Dorsolateral prefrontal cortex (tissue), 122 donors: ENCODE measurements at places on chromosomes 4 and X.
A peak's percentile ranks its signal among the peaks of the same experiment; 100 is the strongest.

- DNase-seq: no peak
Observed at GRCh38 chr4:92104506-92104905, 199.3 kb upstream of the GRID2 start.

- no peak for DNase-seq
Observed at GRCh38 chr4:185682236-185682635, 129.8 kb downstream of the SORBS2 start.

DNA sequence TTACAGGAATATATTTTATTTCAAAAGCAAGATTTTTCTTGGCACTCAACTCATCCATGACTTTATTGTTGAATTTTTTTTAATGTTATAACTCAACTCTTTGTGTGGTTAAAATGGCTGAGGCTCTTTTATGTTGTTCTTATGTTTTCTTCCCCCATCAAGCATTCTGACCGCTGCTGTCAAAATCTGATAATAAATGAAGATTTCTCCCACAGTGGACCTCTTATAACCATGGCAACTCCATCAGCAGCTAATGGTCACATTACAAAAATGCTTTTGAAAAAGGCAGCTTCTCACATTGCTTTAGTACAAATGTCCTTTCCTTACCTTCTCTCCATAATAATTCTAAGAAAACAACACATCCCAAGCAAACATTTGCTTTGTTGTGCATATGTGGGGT lies 96.0 kb upstream of the ATOH1 start:
- DNase-seq: no peak

- DNase-seq: no peak
Observed at GRCh38 chrX:123121241-123121640, 62.8 kb upstream of the GRIA3 start.

- no peak for DNase-seq
Observed at GRCh38 chr4:88275516-88275915, 8.8 kb downstream of the PPM1K start.

GRCh38 chrX:135944486-135944885 lies 29.3 kb downstream of the MMGT1 start:
- no peak for DNase-seq

- DNase-seq: no peak
Observed at GRCh38 chr4:139956507-139957017, 197.4 kb downstream of the MAML3 start.

- DNase-seq: peak; percentile 85
Observed at GRCh38 chr4:40856840-40857362, 107.1 kb downstream of the NSUN7 start.

DNA sequence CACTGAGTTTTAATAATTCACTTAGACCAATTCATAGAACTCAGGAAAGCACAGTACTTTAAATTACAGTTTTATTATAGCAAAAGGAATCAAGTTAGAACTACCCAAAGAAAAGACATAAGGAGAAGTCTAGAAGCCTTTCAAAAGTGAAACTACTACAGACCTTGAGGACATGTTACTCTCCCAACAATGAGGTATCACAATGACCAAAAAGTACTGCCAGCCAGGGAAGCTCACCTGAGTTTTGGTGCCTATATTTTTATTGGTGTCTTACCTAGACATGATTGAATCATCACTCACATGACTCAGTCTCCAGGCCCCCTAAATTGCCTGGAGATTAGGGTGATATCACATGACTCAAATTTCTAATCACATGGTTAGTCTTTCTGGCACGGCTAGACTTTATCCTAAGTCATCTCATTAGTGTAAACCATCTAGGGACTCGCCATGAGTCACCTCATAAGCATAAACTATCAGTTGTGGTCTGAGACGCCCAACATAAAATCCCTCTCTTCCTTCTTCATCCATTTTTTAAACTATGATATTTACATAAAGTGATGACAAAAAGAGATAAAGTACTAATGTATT lies 372.3 kb downstream of the TMA16 start:
- DNase-seq: no peak

GRCh38 chrX:101359966-101360365 lies 11.4 kb upstream of the TIMM8A start:
- no peak for DNase-seq

- no peak for DNase-seq
Observed at GRCh38 chr4:110900213-110900769, 277.4 kb upstream of the PITX2 start.

GRCh38 chr4:10124167-10124930 lies 7.8 kb upstream of the WDR1 start:
- no peak for DNase-seq

- DNase-seq: no peak
Observed at GRCh38 chr4:139838811-139839210, 173.2 kb downstream of the MGST2 start.

DNA sequence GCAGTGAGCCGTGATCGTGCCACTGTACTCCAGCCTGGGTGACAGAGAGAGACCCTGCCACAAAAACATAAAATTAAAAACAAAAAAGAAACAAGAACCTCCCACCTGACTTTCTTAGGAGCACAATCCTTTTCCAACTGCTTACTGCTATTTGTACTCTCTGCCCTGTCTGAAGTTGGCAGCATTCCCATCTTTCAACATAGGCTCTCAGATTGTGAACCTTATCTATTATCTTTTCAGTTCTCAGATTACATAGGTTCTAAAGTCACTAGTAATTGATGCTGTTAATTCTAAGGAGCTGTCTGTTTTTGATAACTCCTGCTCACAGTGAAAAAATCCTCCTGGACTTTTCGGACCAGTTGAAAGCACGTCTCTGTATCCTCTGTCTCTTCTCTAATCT lies 812.2 kb upstream of the CT83 start:
- DNase-seq: no peak

- no peak for DNase-seq
Observed at GRCh38 chr4:34723605-34724004, 1520.7 kb downstream of the ARAP2 start.

DNA sequence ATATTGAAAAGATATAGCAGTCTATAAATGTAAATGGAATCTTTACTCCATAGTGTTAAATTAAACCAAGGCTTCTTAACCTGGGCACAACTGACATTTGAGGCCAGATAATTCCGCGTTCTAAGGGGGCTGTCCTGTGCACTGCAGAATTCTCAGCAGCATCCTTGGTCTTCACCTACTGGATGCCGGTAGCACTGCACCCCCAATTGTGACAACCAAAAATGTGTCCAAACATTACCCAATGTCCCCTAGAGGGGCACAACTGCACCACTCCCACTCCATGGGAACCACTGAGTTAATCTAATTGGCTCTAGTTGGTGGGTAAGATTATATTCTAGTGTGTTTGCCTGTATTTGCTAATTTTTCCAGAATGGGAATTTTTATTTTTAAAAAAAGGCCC lies 16.6 kb downstream of the AP1S2 start:
- DNase-seq: no peak

DNA sequence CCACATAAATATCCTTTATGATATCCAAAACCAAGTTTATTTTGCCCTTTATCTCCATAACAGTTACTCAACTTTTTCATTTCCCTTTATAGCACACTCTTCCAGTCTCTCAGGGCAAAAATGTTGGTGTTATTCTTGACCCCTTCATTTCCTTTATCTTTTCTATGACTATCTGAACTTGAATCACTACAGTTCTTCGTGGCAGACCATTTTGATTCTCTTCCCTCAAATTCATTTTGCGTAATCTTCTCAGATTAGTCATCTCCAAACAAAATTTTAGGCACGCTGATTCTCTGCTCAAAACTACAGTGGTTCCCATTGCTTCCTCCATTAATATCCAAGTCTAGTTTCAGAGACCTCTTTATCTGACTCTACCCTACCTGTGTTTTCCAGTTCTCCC lies 26.1 kb downstream of the RUFY3 start:
- DNase-seq: no peak

DNA sequence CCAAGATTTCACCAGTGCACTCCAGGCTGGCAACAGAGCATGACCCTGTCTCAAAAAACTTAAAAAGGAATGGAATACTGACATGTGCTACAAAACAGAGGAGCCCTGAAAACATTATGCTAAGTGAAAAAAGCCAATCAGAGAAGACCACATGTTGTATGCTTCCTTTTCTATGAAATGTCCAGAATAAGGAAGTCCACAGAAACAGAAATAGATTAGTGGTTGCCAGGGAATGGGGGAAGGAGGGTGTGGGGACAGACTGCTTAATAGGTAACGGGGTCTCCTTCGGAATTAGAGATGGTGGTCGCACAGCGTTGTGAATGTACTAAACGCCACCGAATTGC lies 30.1 kb upstream of the KIAA0232 start:
- no peak for DNase-seq

- DNase-seq: no peak
Observed at GRCh38 chrX:148381603-148382002, 118.8 kb upstream of the AFF2 start.

DNA sequence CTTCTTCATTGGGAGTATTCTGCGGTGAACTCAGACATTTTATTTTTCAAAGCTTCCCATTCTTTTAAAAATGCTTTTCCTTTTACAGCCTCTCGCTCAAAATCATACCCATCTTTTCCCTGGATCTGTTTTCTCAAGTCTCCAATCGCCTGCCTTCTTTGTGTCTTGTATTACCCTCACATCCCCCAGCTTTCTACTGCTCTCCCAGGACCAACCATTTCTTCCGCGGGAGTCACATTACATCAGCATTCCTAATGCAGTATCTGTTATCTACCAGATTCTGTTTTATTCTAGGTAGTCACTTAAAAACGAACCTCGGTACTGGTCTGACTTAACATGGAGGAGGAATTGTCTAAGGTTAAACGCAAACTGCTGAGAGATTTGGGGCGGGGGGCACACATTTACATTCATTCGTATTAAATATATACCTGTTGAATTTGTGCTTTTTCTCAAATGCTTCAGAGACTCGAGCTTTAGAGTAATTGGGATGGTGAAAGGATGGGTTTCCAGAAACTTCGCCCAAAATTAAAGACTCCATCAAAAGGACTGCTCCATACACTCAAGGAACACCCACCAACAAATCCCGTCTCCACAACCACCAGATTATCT lies 493 bp upstream of the UCHL1 start:
- peak; percentile 17 for DNase-seq

- no peak for DNase-seq
Observed at GRCh38 chr4:121094297-121094966, 22.1 kb upstream of the NDNF start.

GRCh38 chrX:15948318-15948660 lies 93.7 kb upstream of the AP1S2 start:
- DNase-seq: no peak

- no peak for DNase-seq
Observed at GRCh38 chr4:92368653-92369052, 64.9 kb downstream of the GRID2 start.

GRCh38 chrX:134821370-134821769 lies 163.1 kb upstream of the PLAC1 start:
- no peak for DNase-seq
